Fibroblast of gingiva (primary cell): ENCODE measurements at places on chromosomes 2 and 18.

- DNase-seq: peak; percentile 76
Measured at GRCh38 chr2:217994776-217995274, 8.0 kb downstream of the TNS1 start.

DNA sequence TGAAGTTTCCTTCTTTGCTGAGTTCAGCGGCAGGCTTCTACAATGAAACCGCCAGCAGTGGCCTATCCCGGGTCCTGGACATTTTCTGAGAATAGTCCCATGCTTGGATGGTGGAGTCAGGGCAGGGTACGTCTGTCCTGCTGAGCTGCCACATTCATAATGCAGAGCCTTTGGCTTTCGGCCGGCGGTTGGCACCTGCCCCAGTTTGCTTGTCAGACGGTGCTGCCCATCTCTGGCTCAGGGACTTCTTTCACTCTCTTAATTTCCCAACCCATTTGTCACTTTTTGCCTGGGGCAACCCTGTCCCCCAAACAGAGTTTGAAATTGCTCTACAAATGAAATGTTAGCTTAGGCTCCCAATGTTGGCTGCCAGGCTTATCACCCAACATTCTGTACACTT is 57.2 kb downstream of the SOX11 start:
- no peak for DNase-seq

GRCh38 chr2:45554073-45554741 is 56.9 kb downstream of the SRBD1 start:
- peak; percentile 66 for DNase-seq

- no peak for DNase-seq
Measured at GRCh38 chr2:70103531-70104061, 16.3 kb downstream of the PCBP1 start.
